ENCODE measurements at places on chromosomes 4 and X.

- no peak for DNase-seq
These were observed 23.9 kb downstream of the SCD5 start for GRCh38 chr4:82774711-82775171.

DNA sequence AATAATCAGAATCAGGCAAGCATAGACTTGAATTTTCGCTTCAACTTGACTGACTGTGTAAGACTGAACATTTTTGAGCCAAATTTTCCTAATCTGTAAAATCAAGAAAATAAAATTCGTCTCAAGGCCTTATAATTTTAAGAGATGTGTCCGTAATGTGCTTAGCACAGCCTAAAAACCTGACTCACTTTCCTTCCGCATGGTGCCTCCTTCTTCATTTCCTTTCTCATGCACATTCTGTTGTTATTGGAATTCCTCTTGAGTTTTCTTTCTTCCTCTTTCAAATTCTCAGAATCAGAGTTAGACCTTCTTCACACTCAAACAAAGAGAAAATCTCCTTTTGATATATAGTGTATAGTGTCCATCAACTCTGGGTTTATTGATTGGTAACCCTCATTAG, 208.9 kb upstream of the SLIT2 start:
- no peak for DNase-seq

DNA sequence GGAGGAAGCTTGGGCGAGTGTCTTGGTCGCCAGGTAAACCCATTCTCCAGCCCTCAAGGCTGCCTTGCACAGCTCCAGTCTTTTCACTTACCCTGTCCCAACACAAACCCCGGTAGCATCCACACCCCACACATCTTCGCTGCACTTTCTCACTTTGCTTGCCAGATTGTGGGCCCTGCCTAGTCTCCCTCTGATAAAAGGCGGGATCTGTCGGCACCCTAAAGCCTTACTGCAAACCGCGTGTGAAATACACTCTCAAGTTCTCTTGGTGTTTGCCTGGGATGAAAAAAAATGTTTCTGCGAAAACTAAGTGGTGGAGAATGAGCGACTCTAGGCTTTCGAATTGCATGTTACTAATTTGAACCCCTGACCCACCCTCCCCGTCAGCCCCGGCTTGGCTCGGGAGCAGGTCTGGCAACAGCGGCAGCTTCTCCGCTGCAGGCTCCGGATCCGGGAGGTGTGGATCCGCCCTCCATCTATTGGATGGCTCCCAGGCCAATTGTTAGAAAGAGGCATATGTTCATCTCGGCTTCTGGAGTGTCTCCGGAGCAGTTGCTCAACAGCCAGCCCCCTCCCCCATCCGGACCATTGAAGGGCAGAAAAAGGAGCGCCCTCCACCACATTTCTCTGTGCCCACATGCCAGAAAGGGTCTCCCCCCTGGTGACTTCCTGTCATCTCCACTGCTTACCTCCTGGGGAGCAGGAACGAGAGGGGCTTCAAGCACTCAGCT, 3.0 kb upstream of the CITED1 start:
- DNase-seq: peak; percentile 72

GRCh38 chr4:28225050-28225449, 1364.4 kb downstream of the STIM2 start:
- DNase-seq: peak; percentile 12

DNA sequence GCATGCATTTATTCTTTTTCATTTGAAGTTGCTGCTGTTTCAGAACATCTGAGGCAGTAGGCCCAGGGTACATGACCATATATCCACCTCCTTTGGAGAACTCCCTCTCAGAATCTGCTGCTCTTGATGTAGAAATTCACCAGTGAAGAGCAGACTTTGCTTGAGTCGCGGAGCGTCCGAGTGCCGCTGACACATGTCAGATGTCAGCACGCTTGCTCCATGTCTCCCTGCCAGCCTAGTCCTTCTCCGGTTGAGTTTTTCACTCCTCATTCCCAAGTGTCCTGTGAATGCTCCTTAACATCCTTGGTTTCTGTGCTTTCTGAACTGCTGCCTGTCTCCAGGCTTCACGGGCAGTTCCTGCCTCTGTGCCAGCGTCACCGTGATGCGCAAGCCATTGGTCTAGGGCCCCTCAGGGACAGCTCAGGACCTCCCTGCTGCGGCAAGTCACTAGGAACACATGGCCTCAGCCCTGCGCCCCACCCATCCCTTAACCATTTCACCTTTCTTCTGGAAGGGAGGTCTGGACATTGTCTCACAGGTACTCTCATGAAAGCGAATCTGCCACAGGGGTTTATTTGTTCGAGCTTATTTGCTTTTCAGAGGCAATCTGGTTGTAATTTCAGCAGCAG, 93.1 kb upstream of the RBPJ start:
- no peak for DNase-seq

GRCh38 chr4:94621491-94622080, 136.2 kb upstream of the BMPR1B start:
- peak; percentile 30 for DNase-seq

GRCh38 chr4:182307746-182308145, 64.5 kb downstream of the TENM3 start:
- DNase-seq: peak; percentile 83

DNA sequence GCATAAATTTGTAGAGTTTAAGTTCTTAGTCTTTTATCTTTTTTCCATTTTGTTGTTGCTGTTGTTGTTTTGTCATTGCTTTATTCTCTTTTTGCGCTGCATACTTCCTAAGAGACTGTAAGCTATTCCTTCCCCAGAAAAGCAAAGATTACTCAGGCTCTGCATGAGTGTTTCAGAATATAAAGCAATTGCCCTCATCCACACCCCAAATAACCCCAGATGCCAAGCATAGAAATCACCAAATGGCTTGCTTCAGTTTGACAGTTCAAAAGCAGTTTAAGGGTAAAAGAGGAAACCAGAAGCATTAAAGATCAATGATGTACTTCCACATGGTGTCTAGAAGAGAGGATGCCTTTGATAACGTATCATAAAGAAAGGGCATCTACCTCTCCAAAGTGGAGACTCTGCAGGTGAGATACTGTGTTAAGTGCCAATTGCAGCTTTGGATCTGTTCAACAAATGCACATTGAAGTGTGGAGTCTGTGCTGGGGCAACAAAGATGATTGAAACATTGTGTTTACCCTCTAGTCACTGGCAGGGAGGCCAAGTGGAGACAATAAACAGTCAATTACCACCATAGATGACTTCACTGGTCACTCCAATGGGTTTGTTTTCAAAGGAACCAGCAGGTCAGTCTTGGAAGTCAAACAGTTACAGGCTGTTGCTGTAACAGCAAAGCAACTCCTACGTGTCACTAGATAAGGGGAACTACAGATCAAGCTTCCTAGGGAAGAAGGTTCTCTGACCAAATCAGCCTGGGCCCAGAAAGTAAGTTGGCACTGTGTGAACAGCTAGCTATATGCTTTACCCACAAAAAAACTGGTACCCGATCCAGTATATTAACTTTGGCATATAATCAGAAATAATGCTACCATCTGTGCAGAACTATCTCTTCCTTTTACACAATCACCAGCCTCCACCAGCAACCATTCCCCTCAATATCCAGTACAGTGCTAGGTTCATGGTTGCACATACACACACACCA, 40.6 kb upstream of the IL21 start:
- DNase-seq: no peak

- peak; percentile 59 for DNase-seq
These were observed 66.1 kb downstream of the NR3C2 start for GRCh38 chr4:148376151-148376550.

DNA sequence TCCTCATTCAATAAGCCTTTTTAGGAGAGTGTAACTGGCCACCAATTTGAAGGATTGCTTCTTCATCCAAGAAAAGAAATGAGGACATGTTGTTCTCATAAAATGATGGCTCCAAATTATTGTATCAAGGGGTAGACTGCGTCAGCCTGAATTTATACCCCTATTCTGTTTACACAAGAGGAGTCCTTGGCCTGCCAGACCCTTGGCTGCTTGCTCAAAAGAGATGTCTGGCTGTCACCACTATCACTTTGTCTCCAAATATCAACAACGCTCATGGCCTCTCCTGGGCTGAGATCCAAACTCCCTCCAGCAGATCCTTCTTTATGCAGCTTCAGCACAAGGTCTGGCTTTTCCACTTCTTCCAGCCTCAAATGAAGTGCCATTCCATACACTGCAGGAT, 127.9 kb downstream of the OR13H1 start:
- DNase-seq: no peak

DNA sequence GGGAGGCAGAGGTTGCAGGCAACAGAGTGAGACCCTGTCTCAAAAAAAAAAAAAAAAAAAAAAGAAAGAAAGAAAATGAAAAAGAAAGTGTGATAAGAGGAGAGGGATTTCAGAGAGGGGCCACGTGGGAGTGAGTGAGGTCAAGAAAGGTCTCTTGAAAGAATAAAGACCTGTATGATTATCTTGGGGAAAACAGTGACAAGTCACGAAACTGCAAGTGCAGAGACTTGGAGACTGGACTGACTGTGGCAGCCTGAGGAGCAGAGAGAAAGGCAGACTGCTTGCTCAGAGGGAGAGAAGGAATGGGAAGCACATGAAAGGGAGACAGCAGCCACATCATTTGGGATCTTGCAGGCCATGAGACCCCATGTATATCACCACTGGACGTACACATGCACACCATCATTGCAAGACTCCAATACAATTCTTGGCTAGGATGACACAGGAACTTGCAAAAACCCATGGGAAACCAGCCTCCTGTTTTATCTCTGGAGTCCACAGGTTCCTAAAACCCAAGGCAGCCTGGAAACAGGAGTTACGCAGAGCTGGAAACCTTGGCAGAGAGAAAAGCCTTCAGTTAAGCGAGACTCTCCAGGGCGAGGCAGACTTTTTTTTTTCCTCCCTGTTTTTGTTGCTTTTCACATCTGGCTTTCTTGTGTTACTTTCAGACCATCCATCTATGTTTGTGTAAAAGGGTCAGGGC, 207.0 kb upstream of the TBL1X start:
- DNase-seq: no peak

- DNase-seq: no peak
These were observed 4.6 kb downstream of the P2RY4 start for GRCh38 chrX:70255452-70255851.
